ENCODE measurements at places on chromosomes 12 and 14.

DNA sequence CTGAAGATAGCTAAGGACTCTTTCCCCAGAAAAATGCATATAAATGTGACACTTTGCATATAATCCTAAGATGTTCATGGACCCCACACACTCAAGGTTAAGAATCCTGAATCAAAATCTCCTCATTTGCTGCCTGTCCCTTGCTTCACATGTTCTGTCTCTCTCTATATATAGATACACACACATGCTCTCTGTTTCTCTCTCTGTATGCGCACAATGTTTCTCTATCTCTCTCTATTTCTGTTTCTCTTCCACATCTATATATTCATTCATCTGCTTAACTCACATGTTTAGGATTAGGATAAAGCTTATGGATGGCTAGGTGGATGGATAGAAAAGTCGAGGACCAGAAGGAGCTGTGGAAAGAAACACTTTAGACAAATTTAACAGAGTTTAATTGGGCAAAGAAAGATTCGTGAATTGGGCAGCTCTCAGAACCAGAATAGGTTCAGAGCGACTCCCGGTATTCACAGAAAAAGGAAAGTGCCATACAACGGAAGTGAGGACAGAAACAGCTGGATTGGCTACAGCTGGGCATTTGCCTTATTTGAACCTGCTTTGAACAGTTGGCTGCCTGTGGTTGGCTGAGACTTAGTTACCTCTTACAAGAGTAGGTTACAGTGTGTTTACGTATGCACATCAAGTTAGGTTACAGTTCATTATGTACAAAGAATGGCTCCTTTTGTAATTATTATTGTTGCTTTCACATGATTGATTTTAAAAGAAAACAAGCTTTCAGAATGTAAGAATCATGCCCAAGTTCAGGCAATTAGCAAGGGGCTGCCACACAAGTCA is 57.6 kb downstream of the EMP1 start:
- DNase-seq = no peak

- DNase-seq = no peak
Measured at GRCh38 chr14:105286759-105287144, 14.0 kb downstream of the BRF1 start.

GRCh38 chr12:52168019-52168717 is 23.6 kb downstream of the KRT80 start:
- no peak for DNase-seq

DNA sequence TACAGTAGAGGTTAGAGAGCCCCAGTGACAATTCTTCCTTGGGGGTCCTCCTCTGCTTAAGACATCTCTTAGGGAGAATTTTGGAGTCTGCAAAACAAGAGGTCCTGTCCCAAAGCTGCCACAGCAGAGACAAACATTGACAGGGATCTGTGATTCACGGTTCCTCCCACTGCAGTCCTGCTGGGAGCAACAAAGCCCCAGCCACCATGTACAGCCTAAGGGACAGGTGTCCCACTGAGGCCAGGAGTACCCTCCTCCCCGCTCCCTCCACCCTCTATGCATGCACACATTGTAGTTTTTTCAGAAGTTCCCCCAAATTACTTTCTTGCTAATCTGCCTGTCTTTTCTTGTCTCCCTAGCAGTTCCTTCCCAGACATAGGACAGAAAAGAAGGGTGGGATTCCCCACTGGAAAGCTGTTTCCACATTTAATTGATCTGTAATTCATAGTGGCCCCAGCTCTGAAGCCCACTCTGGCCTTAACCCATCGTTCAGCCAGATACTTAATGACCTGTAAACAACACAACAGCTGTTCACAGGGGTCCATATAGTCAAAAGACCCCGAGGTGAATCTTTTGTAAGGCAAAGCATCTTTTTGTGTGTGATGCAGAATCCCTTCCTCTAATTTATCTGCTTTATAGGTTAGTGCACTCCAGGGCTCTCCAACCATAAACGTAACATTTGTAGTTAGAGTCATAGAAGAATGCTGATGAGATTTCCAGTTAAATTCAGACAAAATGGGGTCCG is 13.9 kb upstream of the PRICKLE1 start:
- DNase-seq = no peak

GRCh38 chr12:12996209-12996608 is 3.9 kb downstream of the HEBP1 start:
- DNase-seq = no peak

GRCh38 chr14:99231850-99232713 is 39.9 kb downstream of the BCL11B start:
- DNase-seq = no peak

GRCh38 chr14:50999726-51000125 is 55.4 kb upstream of the PYGL start:
- DNase-seq = no peak

- no peak for DNase-seq
Measured at GRCh38 chr14:23269193-23269592, 16.7 kb downstream of the HOMEZ start.

DNA sequence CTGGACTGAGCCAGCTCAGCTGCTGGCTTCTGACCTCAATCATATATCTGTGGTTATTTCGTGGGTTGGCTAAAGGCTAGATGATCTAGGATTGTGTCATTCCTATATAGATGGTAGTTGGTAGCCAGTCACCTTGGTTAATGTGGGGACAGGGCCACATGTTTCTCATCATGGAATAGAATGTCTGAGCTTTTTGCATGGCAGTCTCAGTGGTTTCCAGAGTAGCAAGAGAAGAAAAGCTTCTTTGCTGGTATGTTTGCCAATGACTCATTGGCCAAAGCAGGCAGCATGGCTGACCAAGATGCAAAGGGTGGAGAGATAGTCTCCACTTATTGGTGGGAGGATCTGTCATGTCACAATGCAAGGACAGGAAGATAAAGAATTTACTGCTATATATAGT is 746.4 kb upstream of the FLRT2 start:
- DNase-seq = no peak

GRCh38 chr14:94631536-94632304 is 19.5 kb downstream of the SERPINA3 start:
- DNase-seq = no peak

DNA sequence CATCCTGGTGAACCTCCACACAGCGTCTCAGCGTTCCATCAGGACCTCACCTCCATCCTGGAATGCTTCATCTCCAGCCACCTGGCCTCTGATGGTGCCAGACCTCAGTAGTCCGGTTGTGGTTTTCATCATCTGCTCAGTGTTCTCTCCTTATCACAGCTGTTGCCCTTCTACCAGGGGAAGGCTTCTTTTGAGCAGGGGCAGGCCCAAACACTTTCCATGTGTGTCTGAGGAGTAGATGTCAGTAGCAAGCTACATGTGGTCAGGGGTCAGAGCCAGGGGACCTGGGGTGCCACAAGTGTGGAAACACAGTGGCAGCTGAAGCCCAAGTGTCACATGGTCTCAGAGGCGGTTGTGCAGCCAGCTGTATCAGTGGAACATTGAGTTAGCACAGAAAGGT is 30.2 kb upstream of the FGD4 start:
- DNase-seq = no peak
